ENCODE measurements at places on chromosomes 2 and 18.

- DNase-seq: no peak
Observed at GRCh38 chr2:237466211-237466610, 20.8 kb upstream of the MLPH start.

DNA sequence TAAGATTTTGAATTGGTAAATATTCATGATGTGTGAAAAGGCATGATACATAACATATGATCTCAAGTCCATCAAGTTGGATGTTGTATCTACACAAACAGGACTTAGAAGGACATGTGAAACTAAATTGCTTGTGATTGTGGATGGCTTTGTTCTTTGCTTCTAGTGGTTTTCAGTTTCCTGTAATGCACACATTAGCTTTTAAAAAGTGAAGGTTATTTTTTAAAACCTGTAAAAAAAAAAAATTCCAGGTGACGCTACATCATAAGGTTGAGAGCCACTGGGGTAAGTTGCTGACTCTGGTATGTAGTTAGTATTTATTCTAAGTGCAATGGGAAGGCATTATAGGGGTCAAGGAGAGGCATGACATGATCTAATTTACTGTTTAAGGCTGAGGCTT lies 48.4 kb upstream of the TMEM247 start:
- no peak for DNase-seq

- DNase-seq: no peak
Observed at GRCh38 chr2:78811955-78812610, 213.4 kb upstream of the REG3G start.

DNA sequence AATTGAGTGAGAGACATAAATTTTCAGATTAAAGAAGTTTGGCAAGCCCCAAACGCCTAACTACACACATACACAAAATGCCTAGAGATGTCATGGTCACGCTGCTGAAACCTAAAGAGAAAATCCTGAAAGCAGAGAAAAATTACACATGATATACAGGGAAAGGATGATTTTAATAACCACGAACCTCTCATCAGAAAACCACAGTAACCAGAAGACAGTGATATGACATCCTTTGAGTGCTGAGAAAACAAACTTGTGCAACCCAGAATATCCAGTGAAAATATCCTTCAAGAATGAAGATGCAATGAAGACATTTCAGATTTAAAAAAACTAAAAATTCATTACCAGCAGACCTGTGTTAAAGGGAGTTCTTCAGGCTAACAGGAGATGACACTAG lies 122.4 kb upstream of the LMAN1 start:
- DNase-seq: no peak

DNA sequence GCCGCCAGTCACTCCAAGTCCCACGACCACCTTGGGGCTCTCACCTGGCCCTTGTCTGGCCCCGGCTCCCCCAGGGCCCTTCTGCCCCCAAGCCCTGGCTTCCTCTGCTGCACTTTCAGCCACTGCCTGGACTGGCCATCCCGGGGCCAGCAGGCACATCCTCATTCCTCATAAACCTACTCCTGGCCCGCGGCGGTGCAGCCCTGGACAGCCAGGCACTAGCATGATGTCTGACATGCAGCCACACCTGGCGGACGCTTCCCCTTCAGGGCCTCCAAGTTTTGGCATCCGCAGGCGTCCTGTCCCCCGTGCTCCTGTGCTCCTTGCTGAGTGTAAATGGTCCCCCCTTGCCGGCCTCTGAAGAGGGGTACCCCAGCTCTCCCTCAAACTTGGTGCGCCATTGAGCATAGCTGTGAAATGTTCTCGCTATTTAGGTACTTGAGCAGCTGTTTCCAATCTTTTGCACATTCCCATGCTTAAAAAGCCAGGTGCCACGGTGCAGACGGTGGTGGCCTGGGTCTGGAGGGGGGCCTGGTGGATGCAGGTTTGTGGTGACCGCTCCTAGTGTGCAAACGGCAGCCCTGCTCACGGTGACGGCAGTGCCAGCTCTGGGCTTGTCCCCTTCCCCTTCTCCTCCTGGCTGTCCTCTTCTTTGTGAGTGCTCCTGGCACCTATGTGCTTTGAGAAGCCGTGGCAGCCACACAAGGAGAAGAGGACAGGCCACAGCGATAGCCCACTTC lies 123.8 kb downstream of the MBP start:
- DNase-seq: no peak

DNA sequence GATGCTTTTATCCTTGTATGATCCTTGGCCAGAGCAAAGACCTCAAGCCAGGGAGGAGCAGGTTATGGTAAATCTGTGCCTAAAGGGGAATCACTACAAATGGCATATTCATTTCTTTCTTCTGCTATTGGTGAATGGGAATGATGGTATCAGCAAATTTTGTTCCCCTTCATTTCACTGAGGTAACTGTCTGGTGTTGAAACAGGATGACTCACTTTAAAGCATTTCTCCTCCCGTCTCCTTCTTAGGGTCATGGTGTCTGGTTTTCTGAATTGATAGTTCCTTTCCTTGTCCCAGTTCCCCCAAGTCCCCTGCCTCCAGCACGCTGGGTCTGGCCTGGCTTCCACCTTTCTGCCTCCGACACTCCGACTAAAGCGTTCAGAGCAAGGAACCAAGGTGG lies 109.2 kb downstream of the MREG start:
- DNase-seq: no peak

DNA sequence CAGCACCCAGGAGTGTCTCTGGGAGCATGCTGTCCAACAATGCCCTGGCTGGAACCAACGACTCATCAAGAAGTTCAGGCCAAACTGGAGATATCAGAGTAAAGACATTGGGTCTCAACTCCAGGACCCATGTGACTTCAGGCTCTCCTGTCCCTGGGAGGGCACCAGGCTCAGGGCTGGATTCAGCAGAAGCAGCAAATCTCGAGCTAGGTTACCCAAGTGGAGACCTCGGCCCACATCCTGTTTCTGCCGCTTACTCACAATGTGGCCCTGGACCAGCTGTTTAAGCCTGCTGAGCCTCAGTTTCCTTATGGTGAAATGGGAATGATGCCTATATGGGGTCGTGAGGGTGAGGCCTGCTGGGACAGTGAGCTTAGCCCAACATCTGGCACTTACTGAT lies 9.3 kb upstream of the OTOF start:
- no peak for DNase-seq

GRCh38 chr18:8757396-8757997 lies 52.1 kb downstream of the MTCL1 start:
- no peak for DNase-seq

GRCh38 chr18:70411307-70411706 lies 122.5 kb downstream of the SOCS6 start:
- DNase-seq: no peak

- DNase-seq: no peak
Observed at GRCh38 chr2:197946562-197946961, 142.2 kb downstream of the PLCL1 start.

GRCh38 chr2:8646731-8647461 lies 35.0 kb upstream of the ID2 start:
- no peak for DNase-seq

GRCh38 chr2:187118331-187119099 lies 269.5 kb upstream of the ZSWIM2 start:
- no peak for DNase-seq

- no peak for DNase-seq
Observed at GRCh38 chr2:887639-888038, 63.0 kb upstream of the SNTG2 start.

GRCh38 chr2:69741229-69741574 lies 732 bp upstream of the ANXA4 start:
- DNase-seq: peak; percentile 84

- DNase-seq: no peak
Observed at GRCh38 chr2:238853721-238854120, 5.8 kb downstream of the TWIST2 start.

- DNase-seq: no peak
Observed at GRCh38 chr2:231660860-231661259, 47.5 kb upstream of the PTMA start.

GRCh38 chr18:69432847-69433246 lies 32.2 kb downstream of the DOK6 start:
- no peak for DNase-seq

- peak; percentile 20 for DNase-seq
Observed at GRCh38 chr18:50203801-50204604, 9.1 kb upstream of the MYO5B start.

GRCh38 chr18:35559867-35560266 lies 21.7 kb upstream of the GALNT1 start:
- no peak for DNase-seq

DNA sequence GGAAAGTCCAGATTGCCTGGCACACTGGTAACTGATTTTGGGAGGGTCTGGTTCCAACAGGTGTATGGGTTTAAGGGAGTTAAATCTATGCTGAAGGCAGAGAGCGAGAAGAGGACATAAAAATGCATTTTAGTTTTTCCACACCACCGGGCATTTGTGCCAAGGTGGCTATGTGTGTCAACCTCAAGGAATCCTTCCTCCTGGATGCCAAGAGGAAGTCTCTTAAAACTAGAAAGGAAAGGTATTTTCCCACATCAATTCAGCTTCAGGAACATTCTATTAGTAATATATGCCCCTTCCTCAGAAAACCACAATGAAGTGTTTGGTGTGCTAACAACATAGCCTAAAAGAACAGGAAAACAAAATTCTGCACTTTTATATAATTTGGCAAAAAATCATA lies 5.4 kb upstream of the GAREM1 start:
- DNase-seq: no peak

DNA sequence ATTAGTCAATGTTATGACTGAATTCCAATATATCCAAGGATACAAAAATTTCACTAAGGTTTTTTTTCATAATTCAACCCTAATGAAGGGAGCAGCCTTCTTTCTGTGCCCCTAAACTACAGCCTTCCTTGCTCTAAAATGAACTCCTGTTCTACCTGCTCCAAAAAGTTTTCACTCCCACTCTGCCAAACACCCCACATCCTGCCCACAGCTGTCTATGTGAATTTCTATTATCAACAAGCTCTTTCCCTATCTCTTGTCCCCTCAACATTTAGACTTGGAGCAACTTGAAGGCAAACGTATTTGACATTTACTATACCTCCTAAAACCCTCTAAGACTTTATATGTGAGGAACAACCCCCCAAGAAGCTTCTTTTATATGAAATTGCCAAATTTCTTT lies 2.5 kb downstream of the STAT4 start:
- no peak for DNase-seq

- DNase-seq: no peak
Observed at GRCh38 chr2:142892715-142893114, 15.3 kb downstream of the KYNU start.

DNA sequence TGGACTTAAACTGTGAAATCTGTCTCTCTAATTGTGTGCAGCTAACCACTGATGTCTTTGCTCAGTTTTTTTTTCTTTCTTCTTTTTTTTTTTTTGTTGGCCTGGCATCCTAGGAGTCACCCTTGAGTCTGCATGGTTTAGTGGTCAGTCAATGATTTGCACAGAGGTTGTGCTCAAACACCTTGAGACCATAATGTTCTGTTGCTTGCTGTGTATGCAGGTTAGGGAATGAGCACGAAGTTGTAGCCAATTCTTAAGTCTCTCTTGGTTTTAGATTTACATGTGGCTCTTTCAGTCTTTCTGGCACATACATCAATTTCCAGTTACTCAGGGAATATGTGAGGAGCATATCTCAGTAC lies 16.7 kb downstream of the PLB1 start:
- no peak for DNase-seq

DNA sequence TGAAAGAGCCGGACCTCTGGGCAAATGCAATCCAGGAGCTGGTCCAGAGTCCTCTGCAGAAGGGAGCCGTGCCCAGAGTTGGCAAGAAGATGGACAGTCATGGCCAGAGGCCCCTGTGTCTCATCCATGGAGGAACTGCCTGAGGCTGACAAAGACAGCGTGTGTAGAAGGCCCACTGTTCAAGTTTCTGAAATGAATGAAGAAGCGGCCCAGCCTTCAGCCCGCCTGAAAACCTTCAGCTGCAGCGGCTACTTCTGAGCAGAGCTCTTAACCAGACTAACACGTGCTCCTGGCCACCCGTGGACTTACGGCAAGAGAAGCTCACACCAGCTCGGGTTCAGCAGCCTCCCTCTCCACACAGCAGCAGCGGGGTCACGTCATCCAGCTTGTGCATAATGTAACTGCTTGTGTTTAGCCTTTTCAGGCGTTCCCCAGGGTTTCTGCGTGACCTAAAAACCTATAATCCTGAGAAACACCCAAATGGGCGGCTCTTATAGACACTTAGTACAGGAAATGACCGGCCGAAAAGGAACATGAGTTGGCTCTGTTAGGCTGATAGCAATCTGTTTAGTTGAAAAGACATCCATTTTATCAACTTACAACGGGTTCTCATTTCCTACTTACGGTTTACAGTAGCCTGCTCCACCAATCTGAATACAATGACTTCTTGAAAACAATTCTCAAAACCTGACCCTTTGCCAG lies at the start of gene FAM124B:
TSS of gene FAM124B (minus strand) at position 467 of the 702 bp plus-strand sequence. CDS start at position 128, 339 bp downstream.
- no peak for DNase-seq

- no peak for DNase-seq
Observed at GRCh38 chr2:26754539-26754938, 9.5 kb upstream of the SLC35F6 start.

All from RKO (cell line).